ENCODE measurements at places on chromosomes 2 and 18.

DNA sequence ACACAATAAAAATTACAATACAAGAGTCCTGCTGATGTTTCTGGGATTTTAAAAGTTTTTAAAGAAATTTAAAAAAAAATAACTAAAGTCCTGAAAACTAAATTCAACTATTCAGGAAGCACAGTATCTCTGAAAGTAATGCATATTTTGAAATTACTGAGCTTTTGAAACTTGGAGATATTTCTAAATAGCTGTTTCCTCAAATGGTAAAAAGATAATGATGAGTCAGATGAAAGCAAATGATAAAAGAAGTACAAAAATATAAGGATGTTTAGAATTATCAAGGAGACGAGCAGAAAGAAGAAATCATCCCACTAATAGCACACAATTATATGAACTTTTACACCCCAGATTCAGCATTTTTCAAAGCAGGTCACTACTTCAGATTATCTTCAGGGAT, 90.2 kb upstream of the SLC25A52 start:
- DNase-seq, result no peak

DNA sequence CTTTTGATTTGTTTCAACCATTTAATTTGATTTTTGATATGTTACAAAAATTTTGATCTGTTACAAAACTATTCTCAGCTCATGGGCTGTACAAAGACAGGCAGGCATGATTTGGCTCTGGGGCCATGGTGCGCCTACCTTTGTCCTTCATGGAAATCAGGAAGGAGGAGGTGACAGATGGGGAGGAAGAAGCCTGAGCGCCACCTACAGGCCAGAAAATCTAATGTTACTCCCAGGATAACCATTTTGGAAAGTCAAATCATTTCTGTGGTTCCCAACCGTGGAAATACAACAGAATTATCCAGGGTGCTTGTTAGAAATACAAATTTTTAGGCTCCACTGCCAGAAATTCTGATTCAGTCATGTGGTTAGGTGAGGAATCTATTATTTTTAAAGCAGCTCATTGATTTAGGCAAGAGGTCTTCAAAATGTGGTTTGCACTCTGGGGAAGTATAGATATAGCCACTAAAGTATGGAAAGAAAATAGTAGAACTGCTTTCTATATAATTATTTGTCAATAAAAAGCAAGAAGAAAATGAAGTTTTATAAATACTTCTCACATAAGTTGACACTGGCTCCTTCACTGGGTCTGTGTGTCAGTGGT, 93.9 kb downstream of the EVA1A start:
- DNase-seq, result no peak

GRCh38 chr18:48866028-48866733, 84.6 kb downstream of the SMAD7 start:
- peak; percentile 96 for DNase-seq

GRCh38 chr2:110732422-110733413, at the start of gene ACOXL:
ACOXL (plus strand) TSS chr2:110732573; CDS start chr2:110768390, 35,817 bp downstream.
- DNase-seq, result no peak

DNA sequence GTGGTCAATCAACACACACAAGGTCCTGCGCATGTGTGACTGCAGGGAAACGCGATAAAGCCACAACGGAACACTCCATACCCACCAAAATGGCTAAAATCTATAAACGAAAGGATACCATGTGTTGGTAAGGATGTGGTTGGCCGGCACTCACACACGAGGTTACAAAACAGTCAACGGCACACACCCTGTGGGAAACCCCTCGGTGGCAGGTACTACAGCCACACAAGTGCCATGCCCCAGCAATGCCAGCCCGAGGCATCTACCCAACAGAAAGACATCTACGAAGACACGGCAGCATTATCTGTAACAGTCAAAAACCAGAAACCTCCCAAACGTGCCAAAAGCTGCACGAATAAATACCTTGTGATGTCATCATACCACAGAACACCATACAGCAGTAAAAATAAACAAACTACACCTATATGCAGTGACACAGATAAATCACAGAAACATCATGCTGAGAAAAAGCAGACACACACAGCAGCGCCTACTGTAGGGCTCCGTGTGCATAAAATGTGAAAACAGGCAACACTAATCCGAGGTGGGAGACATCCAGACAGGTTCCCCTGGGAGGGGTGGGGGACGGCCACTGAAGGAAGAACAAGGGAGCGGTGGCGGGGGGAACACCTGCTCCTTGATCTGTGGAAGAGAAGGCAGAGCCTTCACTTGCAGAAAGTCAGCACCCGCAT, 36.7 kb downstream of the HDAC4 start:
- DNase-seq, result no peak

- DNase-seq, result peak; percentile 92
Observed at GRCh38 chr2:149686136-149687051, 98.8 kb upstream of the MMADHC start.

- peak; percentile 44 for DNase-seq
Observed at GRCh38 chr2:85164145-85164569, 31.0 kb downstream of the TCF7L1 start.

DNA sequence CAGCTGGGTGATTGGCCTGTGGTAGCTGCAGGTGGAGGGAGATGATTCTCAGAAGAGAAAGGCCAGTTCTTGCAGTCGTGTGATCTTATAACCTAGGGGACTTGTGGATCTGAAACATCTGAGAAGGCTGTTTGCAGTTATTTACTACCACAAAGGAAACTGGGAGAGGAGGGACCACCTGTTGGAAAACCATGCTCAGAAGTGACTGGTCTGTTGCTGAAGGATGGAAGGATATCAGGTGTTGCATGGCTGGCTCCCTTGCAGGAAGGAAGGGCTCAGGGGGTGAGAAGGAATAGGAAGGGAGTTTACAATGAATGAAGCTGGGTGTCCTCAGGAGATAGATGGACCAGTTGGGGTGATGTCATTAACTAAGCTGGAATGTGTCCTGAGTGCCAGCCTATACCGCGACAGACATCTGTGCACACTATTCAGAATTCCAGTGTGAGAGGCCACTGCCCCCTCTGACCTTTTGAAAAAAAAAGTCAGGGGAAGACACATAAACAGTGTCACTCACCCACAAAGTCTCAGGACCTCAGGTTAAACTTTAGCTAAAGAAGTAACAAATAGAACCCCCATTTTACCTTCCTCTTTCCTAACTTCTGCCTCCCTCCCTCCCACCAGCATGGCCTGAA, 17.5 kb downstream of the IGFBP2 start:
- DNase-seq, result no peak

DNA sequence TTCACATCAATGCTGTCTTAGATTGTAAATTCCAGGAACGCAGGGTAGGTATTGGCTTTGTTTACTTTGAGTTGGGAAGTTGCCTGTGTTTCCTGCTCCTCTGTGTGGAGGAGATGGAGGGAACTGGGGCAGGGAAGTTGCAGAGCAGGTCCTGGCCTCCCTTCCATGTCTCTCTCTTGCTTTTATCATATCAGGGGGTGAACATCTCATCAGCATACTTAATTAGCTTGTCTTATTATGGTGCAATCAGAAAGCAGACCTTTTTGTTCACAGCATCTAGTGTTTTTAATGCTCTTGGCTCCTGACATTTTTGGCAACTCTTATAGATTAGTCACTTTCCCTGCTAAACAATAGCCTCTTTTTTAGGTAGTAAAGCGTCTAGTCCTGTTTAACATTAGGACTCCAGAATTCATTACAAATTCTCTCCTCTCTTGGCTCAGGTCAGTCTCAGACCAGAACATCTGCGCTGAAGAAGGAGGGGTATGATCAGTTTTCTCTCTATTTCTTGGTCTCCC, 11.5 kb upstream of the DIPK1C start:
- DNase-seq, result peak; percentile 79

DNA sequence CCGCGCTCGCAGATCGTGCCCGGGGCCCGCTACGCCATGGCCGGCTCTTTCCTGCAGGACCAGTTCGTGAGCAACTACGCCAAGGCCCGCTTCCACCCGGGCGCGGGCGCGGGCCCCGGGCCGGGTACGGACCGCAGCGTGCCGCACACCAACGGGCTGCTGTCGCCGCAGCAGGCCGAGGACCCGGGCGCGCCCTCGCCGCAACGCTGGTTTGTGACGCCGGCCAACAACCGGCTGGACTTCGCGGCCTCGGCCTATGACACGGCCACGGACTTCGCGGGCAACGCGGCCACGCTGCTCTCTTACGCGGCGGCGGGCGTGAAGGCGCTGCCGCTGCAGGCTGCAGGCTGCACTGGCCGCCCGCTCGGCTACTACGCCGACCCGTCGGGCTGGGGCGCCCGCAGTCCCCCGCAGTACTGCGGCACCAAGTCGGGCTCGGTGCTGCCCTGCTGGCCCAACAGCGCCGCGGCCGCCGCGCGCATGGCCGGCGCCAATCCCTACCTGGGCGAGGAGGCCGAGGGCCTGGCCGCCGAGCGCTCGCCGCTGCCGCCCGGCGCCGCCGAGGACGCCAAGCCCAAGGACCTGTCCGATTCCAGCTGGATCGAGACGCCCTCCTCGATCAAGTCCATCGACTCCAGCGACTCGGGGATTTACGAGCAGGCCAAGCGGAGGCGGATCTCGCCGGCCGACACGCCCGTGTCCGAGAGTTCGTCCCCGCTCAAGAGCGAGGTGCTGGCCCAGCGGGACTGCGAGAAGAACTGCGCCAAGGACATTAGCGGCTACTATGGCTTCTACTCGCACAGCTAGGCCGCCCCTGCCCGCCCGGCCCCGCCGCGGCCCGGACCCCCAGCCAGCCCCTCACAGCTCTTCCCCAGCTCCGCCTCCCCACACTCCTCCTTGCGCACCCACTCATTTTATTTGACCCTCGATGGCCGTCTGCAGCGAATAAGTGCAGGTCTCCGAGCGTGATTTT, 7.6 kb downstream of the TBR1 start:
- DNase-seq, result peak; percentile 21

DNA sequence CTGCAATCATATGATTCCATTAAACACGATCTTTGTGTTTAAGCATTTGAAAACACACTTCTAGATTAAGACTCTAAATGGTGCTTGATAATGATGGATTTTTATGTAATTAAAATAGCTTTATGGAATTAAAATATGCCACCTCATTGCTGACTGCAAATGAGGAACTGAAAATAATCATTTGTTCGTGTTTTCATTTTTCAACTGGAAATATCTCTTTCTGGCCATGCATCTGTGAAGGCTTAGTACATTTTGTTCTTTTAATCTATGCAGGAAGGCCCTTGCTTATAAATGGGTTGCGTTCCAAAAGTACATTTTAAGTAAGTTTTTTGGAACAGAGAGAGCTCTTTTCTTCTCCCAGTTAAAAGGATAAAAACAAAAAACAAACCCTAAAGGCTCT, 125.5 kb downstream of the MC4R start:
- DNase-seq, result no peak

DNA sequence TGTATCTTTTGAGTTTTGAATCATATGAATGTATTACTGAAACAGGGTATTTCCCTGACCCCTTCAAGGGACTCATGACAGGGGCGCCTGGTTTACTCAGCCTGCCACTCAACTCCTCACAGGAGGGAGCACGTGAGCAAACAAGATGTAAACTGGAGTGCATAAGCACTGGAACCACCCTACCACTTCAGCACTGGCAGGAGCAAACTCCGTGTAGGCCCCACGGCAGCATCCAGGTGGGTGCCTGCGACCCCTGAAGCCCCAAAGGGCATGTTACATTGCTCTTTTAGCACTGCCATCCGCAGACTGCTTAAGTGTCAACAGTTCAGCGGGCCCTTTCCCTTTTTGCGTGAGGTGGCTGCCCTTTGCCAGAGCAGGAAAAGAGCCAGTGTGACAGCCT, 8.2 kb upstream of the DAPL1 start:
- DNase-seq, result no peak

DNA sequence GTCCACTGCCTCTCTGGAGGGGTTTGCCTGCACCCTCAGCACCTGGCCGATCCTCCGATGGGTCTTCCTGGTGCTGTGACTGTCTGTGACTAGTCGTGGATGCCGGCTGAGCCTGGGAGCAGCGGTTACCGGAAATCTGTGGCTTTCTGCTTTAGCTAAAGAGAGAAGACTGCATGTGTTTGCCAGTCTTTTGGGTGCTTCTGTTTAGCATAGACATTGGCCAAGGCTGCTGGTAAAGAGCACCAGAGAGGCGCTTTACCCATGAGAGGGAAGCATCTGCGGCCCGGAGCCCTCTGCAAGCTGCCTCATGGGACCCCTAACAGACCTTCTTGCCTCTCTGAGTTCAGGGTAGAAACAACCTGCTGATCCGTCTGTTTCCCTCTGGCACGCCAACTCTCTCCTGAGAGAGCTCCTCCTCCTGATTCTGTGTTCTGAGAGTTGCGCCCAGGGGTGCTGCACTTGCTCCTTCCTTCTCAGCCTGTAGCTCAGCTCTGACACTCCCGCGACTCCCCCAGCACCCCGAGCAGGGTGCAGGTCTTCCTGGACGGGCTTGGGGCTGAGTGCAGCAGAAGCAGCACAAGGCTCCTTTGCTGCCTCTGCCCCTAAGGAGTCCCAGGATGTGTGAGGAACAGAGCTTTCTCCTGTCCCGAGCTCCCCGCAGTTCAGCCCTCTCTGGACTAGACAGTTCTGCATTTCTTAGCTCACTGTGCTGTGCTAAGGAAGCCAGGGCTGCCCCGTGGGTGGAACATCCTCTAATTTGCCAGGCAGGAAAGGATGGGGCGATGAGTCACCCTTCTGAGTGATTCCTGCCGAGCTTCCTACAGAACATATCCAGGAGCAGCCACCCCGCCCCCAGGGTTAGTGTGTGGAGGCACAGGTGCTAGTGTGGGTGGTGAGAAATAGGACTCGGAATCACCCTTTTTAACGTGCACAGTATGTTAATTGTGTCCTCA, 203.2 kb downstream of the SH3RF3 start:
- DNase-seq, result peak; percentile 57

DNA sequence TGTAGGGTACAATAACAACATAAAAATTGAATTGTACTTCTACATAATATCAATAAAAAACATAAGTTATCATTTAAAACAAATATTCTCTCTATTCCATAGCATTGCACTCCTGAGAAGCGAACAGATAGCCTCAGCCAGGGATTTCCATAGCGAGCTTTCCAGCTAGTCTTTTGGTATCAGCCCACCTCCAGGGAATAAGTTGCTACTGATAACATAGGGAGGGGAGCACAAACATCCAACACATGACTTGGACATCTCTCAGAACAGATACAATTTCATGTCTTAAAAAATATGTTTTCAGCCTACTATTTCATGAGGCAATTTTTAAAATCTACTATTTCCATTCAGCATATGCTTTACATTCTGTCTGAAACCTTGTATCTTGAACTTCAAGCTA, 804.4 kb upstream of the RAB6C start:
- DNase-seq, result no peak

- DNase-seq, result no peak
Observed at GRCh38 chr2:235384624-235385023, 109.2 kb upstream of the AGAP1 start.

GRCh38 chr2:28102455-28102874, 211.9 kb downstream of the BABAM2 start:
- DNase-seq, result peak; percentile 68

All from tongue (tissue), 3 donors.